Gastrocnemius medialis (tissue), 4 donors: ENCODE measurements at places on chromosomes 4 and X. TPM values are rescaled to one million over a fixed set of nuclear protein-coding genes. Genes with fewer than 3 reads are reported as not detected.
A peak's percentile ranks its signal among the peaks of the same experiment; 100 is the strongest.

GRCh38 chrX:10173331-10173900, 16.6 kb downstream of the CLCN4 start:
- DNase-seq: peak; percentile 70

DNA sequence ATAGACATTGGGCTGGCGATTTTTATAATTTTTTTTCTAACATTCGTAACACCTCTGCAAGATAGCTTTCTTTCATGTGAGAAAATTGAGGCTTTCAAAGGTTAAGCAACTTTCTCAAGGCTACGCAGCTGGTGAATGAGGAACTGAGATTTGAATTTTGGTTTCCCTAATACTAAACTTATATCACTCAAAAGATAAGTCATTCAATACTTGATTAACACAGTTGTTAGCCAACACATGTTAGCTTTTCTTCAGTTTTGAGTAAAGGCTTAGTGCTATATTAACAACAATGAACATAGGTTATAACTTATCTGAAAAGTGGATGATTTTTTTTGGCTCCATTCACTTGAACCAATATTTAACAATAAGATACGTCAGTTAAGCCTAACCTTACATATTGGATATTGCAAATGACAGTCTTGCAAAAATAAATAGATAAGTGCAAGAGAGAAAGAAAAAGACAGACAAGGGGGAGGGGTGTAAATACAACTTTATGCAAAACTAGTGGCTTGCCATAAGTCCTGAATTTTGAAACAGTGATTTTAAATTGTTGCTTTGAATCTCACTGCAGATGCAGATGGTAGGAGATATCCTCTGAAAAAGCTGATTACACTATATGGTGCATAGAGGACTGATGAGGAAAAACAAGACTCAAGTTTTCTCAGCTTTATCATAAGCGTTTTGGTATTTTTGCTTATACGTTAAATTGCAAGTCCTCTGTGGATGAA, 11.1 kb upstream of the GPM6A start:
- DNase-seq: no peak

The GYG2 gene
- 0.92 TPM for total RNA-seq

- no peak for DNase-seq
These were observed 35.7 kb downstream of the STBD1 start for GRCh38 chr4:76342191-76342590.

The TMEM150C gene
- total RNA-seq: 8.2 TPM
